ENCODE measurements at places on chromosomes 16 and 17. TPM values are rescaled to one million over a fixed set of nuclear protein-coding genes. Genes with fewer than 3 reads are reported as not detected.

- DNase-seq = no peak
These were observed 300.9 kb upstream of the ASIC2 start for GRCh38 chr17:33593991-33594390.

The FBXW10 gene
- total RNA-seq = not detected

The FBXO39 gene
- total RNA-seq = not detected

DNA sequence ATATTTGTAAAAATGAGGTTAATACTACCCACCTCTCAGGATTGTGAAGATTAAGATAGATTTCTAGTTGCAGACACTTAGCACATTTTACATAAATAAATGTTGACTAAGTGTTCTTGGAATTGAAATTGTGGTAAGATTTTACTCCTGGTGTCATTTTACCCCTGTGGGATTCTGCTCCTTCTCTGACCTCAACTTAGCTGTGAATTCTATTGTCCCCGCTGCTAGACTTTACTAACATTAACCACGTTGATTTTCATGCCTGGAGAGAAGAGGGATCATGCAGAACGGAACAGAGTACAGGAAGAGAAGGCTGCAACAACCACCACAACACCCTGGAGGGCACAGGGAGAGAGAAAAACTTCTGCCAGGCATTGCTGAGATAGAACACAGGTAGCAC lies 2.1 kb upstream of the TOM1L1 start:
- DNase-seq = no peak

GRCh38 chr17:78154903-78155811 lies 9.0 kb downstream of the C17orf99 start:
- no peak for DNase-seq

GRCh38 chr17:27218719-27219488 lies 75.0 kb upstream of the WSB1 start:
- no peak for DNase-seq

The DHRS7C gene
- total RNA-seq = not detected

The ABI3 gene
- 0.15 TPM for total RNA-seq

The NTN1 gene
- not detected for total RNA-seq

DNA sequence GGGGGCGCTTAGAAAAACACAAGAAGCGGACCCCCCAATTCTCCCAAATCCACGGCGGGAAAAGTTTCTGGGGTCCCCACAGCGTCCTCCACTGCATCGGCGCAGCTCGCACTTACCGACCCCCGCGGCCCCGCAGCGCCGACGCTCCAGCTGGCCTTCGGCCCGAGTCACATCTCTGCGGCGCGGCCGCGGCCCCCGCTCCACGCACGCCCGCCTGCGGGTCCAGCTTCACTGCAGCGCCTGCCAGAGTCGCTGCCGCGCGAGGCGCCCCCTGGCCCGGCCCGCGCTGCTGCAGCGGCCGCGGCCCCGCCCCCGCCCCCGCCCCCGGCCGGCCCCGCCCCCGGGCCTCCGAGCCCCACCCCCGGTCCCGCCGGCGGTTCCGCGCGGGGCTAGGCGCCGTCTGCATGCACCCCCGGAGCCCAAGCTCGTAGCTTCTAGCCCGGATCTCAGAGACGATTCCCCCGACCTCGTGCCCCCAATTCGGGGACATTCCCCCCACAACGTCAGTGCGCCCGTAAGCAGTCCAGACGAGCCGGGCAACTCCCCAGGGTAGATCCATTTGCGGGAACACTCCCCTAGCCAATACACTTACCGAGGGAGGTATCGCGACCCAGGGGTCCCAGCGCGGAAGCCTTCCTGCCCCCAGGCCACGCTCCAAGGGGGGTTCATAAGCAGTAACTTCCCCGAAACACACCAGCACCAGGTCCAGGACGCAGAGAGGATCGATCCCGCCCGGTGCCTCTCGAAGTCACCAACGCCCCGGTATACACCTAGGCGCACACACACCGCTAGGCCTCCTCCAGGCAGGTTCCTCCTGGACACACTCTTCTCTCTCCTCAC lies at the start of gene GPRC5B:
GPRC5B (minus strand) TSS at position 238 of the 840 bp plus-strand sequence. CDS start 12,003 bp downstream, outside the sequence.
- DNase-seq = no peak

GRCh38 chr17:75845933-75846691 lies 1.9 kb upstream of the UNC13D start:
- DNase-seq = no peak

DNA sequence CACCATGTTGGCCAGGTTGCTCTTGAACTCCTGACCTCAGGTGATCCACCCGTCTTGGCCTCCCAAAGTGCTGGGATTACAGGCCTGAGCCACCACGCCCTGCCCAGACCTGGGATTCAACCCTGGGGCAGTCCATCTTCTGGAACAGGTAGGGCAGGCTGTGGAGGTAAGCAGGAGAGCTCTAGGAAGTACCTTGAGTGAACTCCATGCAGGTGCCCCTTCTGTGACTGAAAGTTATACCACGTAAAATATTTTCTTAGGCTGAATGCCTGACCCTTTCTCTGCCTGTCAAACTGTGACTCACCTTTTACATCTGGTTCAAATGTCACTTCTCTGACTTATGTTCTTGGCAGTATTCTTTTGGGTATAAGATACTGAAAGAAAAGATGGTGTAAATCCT lies 86.7 kb upstream of the ELAC2 start:
- DNase-seq = no peak

DNA sequence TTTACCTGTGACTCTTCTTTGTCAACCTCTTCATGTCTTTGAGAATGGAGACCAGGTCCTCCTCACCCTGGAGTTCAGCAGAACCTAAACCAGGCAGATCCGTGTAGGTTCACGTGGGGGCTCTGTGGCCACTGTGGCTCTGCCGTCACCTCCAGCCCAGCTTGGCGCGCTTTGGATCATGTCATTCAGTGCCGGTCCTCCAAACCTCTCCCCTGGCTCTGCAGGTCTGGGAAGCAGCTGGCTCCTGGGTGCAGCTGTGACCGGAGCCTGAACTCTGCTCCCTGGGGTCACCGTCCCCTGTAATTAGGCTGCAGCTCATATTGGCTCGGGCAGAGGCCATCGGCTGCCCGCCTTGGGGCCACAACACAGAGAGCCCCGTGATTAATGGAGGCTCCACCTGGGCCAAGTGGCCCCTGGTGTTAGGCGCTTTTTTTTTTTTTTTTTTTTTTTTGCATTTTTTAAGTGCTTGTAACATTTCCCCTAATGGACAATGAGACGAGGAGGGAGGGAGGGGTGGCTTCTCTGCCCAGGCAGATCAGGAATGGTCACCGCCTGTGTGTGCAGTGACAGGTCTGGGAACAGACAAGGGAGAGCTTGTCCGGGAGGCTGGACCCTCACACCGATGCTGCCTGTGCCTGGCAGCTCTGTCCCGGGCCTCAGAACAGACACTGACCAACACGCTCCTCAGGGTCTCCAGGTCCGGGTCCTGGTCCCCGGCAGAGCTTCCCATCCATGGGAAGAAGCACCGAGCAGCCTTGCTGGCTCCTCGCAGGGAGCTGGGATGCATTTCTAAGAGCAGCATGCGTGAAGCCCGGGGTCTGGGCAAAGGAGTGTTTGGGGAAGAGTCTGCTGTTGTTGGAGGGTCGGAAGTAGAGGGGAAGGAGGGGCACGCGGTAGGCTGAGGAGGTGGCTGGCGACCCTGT lies 247.9 kb downstream of the SEC14L1 start:
- DNase-seq = no peak

DNA sequence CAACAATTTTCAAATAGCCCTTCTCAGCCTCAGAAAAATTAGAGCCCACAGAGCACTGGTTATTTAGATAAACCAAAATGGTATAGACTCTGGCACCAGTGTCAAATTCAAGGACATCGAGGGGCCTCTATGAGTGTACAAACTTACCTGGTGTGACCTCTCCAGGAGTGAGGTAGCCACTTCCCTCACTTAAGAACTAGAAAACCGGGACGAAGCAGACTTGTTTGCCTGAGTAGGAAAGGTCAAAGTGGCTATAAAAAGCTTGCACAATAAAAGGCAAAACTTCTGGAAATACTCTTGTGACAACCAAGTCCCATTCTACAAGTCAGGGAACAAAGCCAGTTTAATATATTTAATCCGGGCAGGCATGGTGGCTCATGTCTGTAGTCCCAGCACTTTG lies 39.2 kb upstream of the PRSS54 start:
- no peak for DNase-seq

DNA sequence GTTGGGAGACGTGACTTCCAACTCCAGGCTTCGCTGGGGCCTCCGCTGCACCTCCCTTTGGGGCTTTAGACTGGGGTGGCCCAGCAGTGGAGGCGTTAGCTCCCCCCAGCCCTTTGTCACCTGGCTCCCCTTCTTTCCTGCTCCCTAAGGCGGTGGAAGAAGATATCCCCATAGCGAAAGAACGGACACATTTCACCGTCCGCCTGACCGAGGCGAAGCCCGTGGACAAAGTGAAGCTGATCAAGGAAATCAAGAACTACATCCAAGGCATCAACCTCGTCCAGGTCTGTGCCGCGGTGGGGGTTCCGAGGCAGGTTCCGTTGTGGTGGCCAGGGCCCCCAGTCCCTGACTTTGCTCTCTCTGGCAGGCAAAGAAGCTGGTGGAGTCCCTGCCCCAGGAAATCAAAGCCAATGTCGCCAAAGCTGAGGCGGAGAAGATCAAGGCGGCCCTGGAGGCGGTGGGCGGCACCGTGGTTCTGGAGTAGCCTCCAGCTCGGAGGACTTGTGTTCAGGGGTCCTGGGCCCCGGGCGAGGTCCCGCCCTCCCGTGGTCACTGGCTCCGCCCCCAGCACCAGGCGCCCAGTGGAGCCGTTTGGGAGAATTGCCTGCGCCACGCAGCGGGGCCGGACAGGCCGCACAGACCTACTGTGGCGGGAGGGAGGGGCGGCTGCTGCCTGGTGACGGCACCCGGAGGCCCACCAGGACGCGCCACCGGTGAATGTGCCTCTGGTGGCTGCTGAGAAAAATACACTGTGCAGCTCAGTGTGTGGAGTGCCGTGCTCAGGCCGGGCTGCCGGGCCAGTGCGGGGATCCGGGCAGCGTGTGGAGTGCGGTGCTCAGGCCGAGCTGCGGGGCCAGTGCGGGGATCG lies 3.8 kb downstream of the MRPL12 start:
- no peak for DNase-seq

The PDILT gene
- not detected for total RNA-seq

DNA sequence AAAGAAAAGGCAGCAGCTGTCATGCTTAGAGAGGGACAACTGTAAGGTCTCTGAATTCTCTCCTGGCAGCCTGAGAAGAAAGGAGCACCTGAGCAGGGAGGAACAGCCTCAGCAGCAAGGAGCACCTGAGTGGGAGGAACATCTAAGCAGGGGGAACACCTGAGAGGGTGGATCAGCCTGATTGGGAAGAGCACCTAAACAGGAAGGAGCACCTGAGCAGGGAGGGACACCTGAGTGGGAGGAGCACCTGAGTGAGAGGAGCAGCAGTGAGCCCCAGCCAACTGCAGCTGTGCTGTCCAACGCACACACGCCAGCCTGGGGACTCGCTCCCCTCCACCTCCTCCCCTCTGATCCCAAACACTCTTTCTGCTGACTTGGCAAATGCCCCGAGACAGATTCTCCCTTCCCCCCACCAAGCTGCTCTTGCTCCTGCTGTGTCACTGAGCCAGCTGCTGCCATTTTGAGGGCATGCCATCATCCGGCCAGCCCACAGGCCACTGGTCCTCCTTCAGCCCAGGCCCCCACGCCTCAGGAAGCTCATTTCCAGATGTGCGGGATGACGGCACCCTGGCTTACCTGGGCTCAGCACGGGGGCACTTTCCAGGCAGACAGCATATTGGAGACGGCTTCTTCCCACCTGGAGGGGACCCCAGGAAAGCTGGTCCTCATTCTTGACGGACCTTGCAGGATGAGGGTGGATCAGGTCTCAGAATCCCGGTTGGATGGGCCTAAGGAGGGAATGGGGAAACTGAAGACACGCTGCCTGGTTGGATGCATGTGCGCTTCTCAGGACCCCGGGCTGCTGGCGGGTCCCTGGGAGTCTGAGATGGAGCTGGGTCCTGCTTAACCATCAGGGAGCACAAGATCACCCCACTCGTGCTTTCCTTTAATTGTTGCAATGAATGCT lies 57.7 kb upstream of the RBFOX3 start:
- no peak for DNase-seq

The ALOX12B gene
- total RNA-seq = not detected

The GPR142 gene
- not detected for total RNA-seq

DNA sequence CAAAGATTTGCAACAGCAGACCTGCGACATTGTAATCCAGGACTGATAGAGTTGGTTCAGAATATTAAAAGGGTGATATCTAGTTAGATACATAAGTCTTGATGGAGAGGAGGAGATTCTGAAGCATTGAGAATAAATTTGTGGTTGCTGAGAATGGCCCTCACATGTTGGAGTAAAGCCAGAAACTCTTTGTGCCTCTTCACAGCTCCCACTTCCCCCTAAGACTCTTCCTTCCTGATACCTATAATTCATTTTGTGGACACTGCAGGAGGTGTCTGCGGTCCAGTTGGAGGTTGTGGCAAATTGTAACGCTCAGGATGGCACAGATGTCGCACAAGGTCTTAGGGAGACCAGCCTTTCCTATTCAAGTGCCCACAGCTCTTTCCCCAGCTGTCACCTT lies 17.5 kb downstream of the WWOX start:
- DNase-seq = no peak

GRCh38 chr17:78450696-78451345 lies 72.4 kb downstream of the PGS1 start:
- no peak for DNase-seq

The MRPL38 gene
- total RNA-seq = 76.8 TPM
